ENCODE measurements at places on chromosomes 7 and 10.
A peak's percentile ranks its signal among the peaks of the same experiment; 100 is the strongest.

GRCh38 chr10:50333872-50334271 lies 82.6 kb upstream of the ASAH2 start:
- H3K36me3 ChIP-seq = no peaks in the 10 kb centered on the region
- H3K27ac ChIP-seq = no peak overlapping the region
- no peaks in the 10 kb centered on the region for H3K27me3 ChIP-seq
- H3K4me1 ChIP-seq = no peaks in the 10 kb centered on the region

GRCh38 chr10:44955413-44956070 lies 4.1 kb upstream of the RASSF4 start:
- H3K4me3 ChIP-seq = no peak overlapping the region
- H3K4me1 ChIP-seq = peaks cover 18% of the 10 kb centered on the region
- no peak overlapping the region for H3K27ac ChIP-seq
- H3K27me3 ChIP-seq = no peaks in the 10 kb centered on the region
- peaks cover 30% of the 10 kb centered on the region for H3K36me3 ChIP-seq
- peak; percentile 48 for DNase-seq

DNA sequence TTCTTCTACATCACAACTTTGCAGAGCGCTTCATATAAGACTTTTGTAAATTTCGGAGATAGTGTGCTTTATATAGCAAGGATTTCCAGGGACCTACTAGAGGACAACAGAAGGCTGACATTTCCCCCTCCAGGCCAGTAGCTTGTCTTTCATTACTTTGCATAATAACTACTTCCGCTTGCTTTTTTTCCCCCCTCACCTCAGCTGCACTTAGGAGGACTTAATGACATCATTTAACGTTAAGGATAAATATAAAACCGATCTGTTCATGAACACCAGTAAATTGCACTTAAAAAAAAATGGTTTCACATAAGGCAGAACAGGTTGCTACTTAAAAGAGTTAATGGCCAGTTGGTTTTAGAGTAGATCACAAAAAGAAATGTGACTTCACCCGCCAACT lies 172.3 kb downstream of the AUTS2 start:
- H3K36me3 ChIP-seq = no peaks in the 10 kb centered on the region
- H3K4me1 ChIP-seq = no peaks in the 10 kb centered on the region
- no peaks in the 10 kb centered on the region for H3K27me3 ChIP-seq
- DNase-seq = no peak
- H3K27ac ChIP-seq = no peak overlapping the region

DNA sequence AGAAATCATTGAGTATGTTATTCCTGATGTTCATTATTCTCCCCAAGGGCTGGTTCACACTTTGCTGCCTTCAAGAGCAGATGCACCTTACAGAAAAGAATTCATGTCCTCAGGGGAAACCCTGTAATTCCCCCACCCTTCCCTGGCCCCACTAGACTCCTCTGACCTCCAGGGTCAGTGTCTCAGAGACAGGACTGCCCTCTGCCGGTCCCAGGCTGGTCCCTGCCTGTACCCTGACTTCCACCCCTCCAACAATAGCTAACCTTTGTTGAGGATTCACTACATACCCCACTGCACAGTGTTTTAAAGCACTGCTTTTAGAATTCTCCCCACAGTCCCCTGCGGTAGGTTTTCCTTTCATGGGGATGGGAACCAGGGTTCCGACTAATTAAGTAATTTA lies 4.4 kb upstream of the SEPHS1 start:
- no peaks in the 10 kb centered on the region for H3K27me3 ChIP-seq
- no peak overlapping the region for H3K4me3 ChIP-seq
- H3K27ac ChIP-seq = no peak overlapping the region

DNA sequence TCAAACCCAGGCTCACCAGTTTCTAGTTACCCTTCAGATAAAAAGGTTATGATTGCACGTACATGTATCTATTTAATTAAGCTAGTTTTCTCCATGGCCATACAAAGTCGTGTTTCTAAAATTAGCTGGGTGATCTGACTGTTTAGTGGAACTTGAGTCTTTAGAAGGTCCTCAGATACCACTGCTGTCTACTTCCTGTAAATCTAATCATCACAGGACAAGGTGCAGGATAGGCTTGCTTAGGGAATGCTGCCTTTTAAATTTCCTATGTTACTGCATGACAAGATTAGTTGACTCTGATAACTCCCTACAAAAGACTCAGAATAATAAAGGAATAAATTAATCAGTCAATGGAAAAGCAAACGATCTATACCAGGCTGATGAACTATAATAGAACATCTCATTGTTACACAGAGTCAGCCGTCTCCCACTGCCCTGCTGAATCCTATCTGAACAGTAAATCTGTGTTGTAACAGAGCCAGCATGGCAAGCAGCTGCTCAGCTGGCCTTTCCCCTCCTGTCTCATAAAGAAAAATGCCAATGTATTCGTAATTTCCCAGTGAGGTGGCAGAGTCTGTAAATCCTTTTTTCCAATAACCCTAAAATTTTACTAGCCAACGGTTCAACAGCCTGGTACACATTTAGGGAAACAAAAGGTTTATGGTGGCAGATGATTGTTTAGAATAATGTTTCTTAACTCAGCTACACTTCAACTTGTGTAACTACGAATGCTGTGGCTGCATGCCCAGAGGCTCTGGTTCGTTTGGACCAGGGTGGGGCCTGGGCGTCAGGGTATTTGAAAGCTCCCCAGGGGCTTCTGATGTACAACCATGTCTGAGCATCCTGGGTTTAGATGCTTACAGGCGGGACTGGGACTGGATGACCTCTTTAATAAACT lies 318.0 kb downstream of the PAXIP1 start:
- no peaks in the 10 kb centered on the region for H3K36me3 ChIP-seq
- no peak overlapping the region for H3K27ac ChIP-seq
- no peaks in the 10 kb centered on the region for H3K4me1 ChIP-seq

GRCh38 chr10:44949915-44950314 lies 9.7 kb upstream of the RASSF4 start:
- no peak overlapping the region for H3K4me3 ChIP-seq
- H3K27me3 ChIP-seq = no peaks in the 10 kb centered on the region
- DNase-seq = peak; percentile 48
- no peaks in the 10 kb centered on the region for H3K36me3 ChIP-seq

DNA sequence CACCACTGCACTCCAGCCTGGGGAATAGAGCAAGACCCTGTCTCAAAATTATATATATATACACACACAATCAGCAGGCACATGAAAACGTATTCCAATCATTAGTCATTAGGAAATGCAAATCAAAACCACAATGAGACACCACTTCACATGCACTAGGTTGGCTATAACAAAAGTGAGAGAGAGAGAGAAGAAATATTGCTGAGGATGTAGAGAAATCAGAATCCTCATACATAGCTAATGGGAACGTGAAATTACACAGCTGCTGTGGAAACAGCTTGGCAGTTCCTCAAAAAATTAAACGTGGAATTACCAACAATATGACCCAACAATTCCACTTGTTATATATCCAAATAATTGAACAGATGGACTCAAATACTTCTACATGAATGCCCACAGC lies 43.3 kb upstream of the CNNM1 start:
- no peak overlapping the region for H3K27ac ChIP-seq
- no peaks in the 10 kb centered on the region for H3K4me1 ChIP-seq
- H3K36me3 ChIP-seq = no peaks in the 10 kb centered on the region
- no peak for DNase-seq
- no peak overlapping the region for H3K4me3 ChIP-seq
